HFFc6 (cell line): ENCODE measurements at places on chromosomes 13 and 19. TPM values are rescaled to one million over a fixed set of nuclear protein-coding genes. Genes with fewer than 3 reads are reported as not detected.
A peak's percentile ranks its signal among the peaks of the same experiment; 100 is the strongest.

DNA sequence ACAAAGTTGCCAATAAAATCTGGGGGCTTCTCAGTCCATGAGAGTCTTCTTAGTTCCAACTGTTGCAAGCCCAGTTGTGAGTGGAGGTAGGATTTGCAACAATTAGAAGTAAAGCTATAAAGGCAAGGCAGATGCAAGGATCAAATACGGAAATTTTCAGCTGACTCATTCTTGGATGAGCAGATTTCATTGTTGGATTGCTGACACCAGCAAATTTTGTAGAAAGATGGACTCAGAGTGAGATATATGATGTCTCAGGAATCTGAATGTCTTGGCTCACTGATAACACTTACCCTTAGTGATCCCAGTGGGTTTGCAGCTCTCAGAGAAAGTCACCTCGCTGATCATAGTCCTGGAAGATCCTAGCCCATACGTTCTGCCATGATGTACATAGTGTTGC lies 209.0 kb downstream of the GPC6 start:
- DNase-seq, result no peak
- no peaks in the 10 kb centered on the region for H3K36me3 ChIP-seq
- H3K27me3 ChIP-seq, result no peaks in the 10 kb centered on the region
- no peak overlapping the region for H3K27ac ChIP-seq
- no peaks in the 10 kb centered on the region for H3K4me1 ChIP-seq

DNA sequence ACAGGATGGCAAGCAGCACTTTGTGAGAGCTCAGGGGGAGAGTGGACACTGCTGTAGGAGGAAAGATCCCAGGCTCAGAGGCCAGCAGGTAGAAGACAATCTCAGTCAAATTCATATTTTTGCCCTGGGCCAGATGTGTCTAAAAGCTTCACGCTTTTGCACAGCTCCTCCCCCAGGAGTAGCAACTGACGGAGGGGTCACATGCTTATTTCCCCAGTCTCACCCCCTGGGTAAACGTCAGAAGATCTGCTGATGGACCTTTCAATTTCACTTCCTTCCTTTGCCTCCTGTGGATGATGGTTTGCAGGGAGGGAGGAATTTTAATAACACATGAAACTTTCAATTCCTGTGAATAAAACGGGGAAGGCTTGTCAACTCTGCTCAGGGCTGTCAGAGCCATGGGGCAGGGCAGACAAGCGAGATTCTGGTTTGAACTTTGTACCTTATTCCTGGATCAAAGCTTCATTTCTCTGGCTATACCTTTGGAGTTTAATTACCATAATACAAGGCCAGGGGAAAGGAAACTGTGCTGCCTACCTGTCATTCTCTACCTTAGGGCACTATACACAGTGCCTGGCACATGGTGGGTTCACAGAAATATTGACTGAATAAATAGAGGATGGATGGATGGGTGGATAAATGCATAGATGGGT lies 41.0 kb downstream of the POU4F1 start:
- no peaks in the 10 kb centered on the region for H3K27me3 ChIP-seq
- no peak overlapping the region for H3K4me3 ChIP-seq
- H3K4me1 ChIP-seq, result no peaks in the 10 kb centered on the region
- no peak for DNase-seq
- no peak overlapping the region for H3K27ac ChIP-seq

- H3K4me3 ChIP-seq, result no peak overlapping the region
- peaks cover 35% of the 10 kb centered on the region for H3K36me3 ChIP-seq
- no peak overlapping the region for H3K27ac ChIP-seq
Observed at GRCh38 chr13:95113601-95114000, 187.7 kb downstream of the ABCC4 start.

DNA sequence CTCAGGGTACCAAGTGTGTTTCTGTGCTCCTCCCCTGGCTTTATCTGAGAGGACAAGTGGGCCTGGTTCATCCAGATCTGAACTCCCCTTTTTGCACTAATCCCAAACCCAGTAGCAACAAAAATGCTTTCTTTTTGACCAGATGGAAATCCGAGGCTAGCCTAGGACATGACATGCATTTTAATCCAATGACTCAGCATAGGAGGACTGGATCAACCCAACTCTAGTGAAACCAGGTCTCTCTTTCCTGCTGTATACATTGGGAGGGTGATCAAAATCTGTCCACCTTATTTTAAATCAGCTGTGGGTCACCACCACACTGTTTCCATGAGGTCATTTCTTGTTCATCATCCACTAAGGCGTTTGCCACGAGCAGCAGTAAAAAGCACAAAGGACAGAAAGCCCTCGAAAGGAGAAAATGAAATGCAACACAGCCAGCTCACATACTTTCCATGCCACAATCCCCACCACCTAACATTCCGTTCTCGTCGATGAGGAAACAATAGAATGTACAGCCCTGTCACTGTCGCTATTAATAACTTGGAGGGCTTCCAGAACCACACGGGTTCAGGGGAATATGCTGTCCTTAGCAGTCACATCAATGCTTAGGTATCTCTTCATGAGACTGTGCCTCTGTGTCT lies 543.0 kb downstream of the IRS2 start:
- H3K4me1 ChIP-seq, result peaks cover 59% of the 10 kb centered on the region
- H3K36me3 ChIP-seq, result peaks cover 25% of the 10 kb centered on the region
- peak overlapping the region; percentile 87 for H3K4me3 ChIP-seq
- peak overlapping the region; percentile 96 for H3K27ac ChIP-seq
- DNase-seq, result peak; percentile 92

DNA sequence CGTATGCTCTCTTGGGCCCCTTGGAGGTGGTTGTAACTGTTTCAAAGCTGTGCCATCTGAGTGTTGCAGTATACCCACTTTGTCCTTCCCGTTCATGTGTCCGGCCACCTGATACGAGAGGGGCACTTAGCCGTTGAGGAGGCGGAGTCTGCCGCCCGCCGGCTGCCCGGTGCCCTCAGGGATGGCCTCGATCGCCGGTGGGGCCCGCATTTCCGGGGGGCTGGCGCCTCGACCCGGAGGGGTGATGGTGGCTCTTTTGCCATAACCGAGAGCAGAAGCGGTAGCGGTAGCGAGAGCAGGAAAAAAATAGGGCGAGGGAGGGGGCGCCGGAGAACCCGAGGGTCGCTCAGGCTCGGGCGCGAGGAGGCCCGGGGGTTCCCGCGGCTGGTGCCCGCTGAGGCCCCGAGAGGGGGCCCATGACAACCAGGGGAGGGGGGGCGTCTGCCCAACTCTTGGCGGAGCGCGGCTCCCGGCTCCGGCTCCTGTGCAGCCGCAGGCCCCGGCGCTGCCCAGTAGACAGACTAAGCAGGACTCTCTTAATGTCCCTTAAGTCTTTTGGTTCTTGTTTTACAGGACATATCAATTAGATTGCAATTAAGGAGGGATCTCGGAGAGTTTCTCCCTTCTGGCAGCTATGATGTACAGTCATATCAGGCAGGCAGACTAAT lies 342.7 kb upstream of the SGCG start:
- H3K27ac ChIP-seq, result no peak overlapping the region
- peaks cover 4% of the 10 kb centered on the region; the same call in 1 of the 2 replicates for H3K27me3 ChIP-seq
- no peak overlapping the region for H3K4me3 ChIP-seq
- H3K4me1 ChIP-seq, result no peaks in the 10 kb centered on the region
- DNase-seq, result no peak

GRCh38 chr13:110330491-110331011 lies 23.5 kb downstream of the COL4A2 start:
- peak overlapping the region; percentile 68 for H3K4me3 ChIP-seq
- H3K36me3 ChIP-seq, result peaks cover 52% of the 10 kb centered on the region
- peaks cover 3% of the 10 kb centered on the region for H3K27me3 ChIP-seq
- peak; percentile 81 for DNase-seq
- H3K4me1 ChIP-seq, result peaks cover 96% of the 10 kb centered on the region
- H3K27ac ChIP-seq, result peak overlapping the region; percentile 81

- peak overlapping the region; percentile 57 for H3K4me3 ChIP-seq
- no peaks in the 10 kb centered on the region; the same call in 1 of the 2 replicates for H3K36me3 ChIP-seq
- H3K27me3 ChIP-seq, result peaks cover 2% of the 10 kb centered on the region; the same call in 1 of the 2 replicates
- DNase-seq, result peak; percentile 33
Observed at GRCh38 chr13:105918842-105919741, 616.4 kb downstream of the EFNB2 start.

DNA sequence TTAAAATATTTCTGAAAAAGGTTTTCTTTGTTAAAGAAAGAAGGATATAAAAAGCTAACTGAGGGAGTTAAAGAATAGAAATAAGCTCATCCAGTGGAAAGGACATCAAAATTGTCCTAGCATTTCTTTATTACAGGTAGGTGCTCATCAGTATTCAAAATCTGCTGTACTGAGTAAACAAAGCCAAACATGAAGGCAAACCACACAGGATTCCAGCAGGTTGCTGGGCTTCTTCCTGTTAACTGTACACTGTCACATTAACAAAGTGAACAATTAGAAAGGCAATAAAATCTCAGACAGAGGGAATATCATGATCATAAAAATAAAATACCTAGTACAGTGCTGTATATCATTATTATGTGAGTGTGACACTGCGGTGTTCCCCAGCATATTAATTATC lies 1541.0 kb downstream of the SLITRK5 start:
- H3K4me1 ChIP-seq, result no peaks in the 10 kb centered on the region
- no peaks in the 10 kb centered on the region; the same call in none of the 2 replicates for H3K27me3 ChIP-seq
- no peak for DNase-seq
- H3K36me3 ChIP-seq, result no peaks in the 10 kb centered on the region
- no peak overlapping the region for H3K4me3 ChIP-seq

- H3K36me3 ChIP-seq, result no peaks in the 10 kb centered on the region
- H3K27me3 ChIP-seq, result peaks cover 32% of the 10 kb centered on the region
- H3K27ac ChIP-seq, result no peak overlapping the region
- no peak overlapping the region for H3K4me3 ChIP-seq
- no peaks in the 10 kb centered on the region; the same call in 1 of the 2 replicates for H3K4me1 ChIP-seq
Observed at GRCh38 chr19:19261350-19262189, 11.5 kb downstream of the TM6SF2 start.

FCGBP gene
- 0.28 and 0.60 TPM in 2 replicates for total RNA-seq
